Bronchial smooth muscle cell (primary cell): ENCODE measurements at places on chromosomes 1 and 21. TPM values are rescaled to one million over a fixed set of nuclear protein-coding genes. Genes with fewer than 3 reads are reported as not detected.

The HPCA gene
- 0.43 TPM in 1 of 2 replicates, not detected in the other for total RNA-seq

The ERG gene
- under 0.01 TPM in 2 replicates for total RNA-seq

The F13B gene
- not detected in 2 replicates for total RNA-seq

The FMO3 gene
- total RNA-seq = 0.16 and 0.77 TPM in 2 replicates

The DIRAS3 gene
- 1.3 and 5.2 TPM in 2 replicates for total RNA-seq

The OR2L3 gene
- total RNA-seq = not detected in 2 replicates
